NCI-H82 (cell line): ENCODE measurements at places on chromosomes 6 and 20.

GRCh38 chr20:38969708-38970107, 7.6 kb downstream of the DHX35 start:
- no peak for DNase-seq

- no peak for DNase-seq
Measured at GRCh38 chr20:36177716-36178115, 23.2 kb downstream of the EPB41L1 start.

DNA sequence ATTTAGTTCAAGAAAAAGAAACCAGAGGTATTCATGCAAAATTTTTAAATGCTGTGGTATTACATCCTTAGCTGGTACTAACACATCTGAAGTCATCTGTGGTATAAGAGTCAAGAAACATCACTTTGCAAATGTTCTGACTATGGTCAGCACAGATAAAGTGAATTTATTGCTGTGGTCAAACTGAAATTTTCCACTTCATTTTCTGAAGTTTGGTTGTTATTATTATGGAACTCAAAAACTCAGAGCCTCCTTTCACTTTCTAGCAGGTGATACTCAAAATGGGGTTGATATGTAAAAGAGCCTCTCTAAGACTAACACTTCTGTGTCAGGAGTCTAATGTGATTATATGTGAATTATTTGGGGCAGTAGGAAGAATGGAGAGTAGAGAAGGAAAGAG, 257.8 kb downstream of the RNGTT start:
- DNase-seq: no peak

DNA sequence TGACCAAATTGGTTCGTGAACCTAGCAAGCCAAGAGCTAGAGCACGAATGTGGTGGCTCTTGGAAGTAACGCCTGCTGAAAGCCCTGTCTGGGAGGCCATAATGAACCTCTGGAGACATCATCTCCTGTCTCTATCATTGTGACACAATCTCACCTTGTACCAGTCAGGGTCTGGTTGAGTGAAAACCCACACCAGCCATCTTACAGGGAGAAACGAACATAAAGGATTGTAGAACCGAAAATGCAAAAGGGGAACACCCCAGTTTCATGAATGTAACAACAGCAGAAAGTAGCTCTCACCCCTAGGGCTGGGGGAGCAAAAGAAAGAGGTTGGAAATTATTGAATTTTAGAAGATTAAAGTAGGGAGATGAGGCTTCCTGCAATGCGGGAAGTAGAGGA, 50.9 kb upstream of the TAB2 start:
- DNase-seq: no peak

- DNase-seq: peak; percentile 41
Measured at GRCh38 chr6:166707045-166707444, 80.0 kb upstream of the RPS6KA2 start.

GRCh38 chr6:35663447-35664235, 25.1 kb downstream of the FKBP5 start:
- DNase-seq: peak; percentile 46

- no peak for DNase-seq
Measured at GRCh38 chr6:1770435-1770843, 160.7 kb downstream of the FOXC1 start.

- DNase-seq: peak; percentile 69
Measured at GRCh38 chr20:49775229-49775693, 37.4 kb upstream of the SLC9A8 start.

GRCh38 chr6:137638926-137639706, 144.9 kb upstream of the OLIG3 start:
- DNase-seq: no peak

- no peak for DNase-seq
Measured at GRCh38 chr6:158461954-158462353, 97.9 kb upstream of the TMEM181 start.

- DNase-seq: no peak
Measured at GRCh38 chr20:49666911-49667310, 46.8 kb downstream of the B4GALT5 start.

DNA sequence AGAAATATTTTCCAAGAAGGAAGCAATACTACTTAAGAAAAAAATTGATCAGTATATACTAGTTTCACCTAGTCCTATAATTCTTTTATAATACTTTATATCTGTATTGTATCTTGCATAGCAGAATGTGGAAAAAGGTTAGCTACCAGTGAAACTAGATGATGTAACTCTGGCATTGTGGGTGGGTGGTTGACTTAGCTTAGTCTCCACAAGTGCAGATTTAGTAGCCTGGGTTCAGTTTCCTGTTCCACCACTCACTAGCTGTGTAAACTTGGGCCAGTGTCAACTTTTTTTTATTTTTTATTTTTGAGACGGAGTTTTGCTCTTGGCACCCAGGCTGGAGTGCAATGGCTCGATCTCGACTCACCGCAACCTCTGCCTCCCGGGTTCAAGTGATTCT, 2.0 kb downstream of the MUC21 start:
- no peak for DNase-seq

GRCh38 chr6:111942561-111942960, 69.3 kb upstream of the FYN start:
- DNase-seq: no peak

DNA sequence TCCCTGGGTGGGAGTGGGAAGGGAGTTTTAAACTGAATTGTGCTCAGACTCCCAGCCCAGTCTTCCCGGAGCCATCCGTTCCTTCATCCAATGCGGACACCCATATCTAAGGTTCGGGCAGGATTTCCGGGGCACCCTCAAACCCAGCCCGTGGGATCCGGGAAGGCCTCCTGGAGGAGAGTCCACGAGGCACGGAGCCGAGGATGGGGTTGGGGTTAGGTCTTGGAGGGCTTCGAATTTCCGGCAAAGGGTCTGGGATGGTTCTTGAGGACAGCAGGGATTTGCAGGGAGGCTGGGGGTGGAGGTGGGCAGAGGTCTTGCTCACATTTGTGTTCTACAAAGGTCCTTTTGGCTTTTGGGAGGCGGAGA, 49.5 kb upstream of the SLC32A1 start:
- no peak for DNase-seq

- no peak for DNase-seq
Measured at GRCh38 chr6:727856-728255, 34.9 kb upstream of the EXOC2 start.

DNA sequence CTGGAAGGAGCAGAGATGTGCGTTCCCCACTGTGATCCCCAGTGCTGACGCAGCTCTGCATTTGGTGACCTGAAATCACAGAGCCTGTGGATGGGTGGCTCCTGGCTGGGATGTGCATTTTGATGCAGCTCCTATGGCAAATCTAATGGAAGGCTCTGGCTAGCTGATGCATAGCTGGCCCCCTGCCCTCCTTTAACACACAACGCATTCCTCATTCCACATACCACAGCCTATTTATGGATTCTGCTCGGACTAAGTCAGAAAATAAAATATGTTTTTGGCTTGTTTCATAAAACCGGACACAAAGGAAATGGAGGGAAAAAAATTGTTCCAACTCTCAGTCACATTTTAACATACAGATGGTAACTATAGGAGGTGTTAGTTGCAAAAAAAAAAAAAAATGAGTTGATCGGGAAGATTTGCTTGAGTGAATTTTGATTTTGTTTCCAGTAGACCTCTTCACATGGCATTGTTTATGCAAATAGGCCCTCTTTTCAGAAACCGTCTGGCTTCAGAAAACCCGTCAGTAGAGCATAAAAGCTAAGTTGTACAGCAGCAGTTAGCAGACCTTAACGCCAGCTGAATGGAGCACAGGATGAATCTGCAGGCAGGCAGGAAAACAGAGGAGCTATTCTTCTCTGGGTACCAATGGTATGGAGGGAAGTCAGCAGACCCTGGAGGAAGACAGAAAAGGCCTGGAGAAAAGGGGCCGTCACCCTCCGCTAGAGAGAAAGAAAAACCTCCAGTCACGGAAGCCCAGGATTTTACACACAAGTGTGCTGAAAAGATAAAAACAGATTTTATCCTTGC, 215.4 kb downstream of the HDGFL1 start:
- no peak for DNase-seq

DNA sequence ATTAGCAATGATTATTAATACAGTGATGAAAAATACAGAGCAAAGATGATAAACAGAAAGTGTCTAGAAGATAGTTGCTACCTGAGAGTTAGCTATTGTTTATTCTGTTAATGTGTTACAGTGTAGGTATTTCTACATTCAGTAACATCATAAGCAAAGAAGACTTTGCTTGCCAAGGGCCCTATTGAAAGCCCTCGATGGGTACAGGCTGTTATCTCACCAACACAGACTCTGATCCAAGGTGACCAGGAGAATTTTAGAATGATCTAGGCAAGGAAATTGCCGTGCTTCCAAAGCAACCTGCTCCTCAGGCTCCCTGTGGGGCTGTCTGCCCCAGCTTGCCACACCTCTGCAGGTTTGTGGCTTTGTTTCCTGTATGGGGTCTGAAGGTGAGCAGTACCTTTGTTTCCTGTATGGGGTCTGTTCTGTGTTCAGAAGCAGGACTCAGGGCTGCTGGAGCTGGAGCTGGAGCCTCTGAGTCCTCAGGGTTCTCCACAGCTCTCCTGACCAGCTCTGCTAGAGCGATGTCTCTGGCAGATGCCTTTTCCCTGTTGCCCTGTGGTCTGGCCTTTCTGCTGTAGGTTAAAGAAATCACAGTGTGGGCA, 32.5 kb downstream of the PHACTR3 start:
- no peak for DNase-seq

- no peak for DNase-seq
Measured at GRCh38 chr6:105740946-105741645, 338.2 kb upstream of the PREP start.

DNA sequence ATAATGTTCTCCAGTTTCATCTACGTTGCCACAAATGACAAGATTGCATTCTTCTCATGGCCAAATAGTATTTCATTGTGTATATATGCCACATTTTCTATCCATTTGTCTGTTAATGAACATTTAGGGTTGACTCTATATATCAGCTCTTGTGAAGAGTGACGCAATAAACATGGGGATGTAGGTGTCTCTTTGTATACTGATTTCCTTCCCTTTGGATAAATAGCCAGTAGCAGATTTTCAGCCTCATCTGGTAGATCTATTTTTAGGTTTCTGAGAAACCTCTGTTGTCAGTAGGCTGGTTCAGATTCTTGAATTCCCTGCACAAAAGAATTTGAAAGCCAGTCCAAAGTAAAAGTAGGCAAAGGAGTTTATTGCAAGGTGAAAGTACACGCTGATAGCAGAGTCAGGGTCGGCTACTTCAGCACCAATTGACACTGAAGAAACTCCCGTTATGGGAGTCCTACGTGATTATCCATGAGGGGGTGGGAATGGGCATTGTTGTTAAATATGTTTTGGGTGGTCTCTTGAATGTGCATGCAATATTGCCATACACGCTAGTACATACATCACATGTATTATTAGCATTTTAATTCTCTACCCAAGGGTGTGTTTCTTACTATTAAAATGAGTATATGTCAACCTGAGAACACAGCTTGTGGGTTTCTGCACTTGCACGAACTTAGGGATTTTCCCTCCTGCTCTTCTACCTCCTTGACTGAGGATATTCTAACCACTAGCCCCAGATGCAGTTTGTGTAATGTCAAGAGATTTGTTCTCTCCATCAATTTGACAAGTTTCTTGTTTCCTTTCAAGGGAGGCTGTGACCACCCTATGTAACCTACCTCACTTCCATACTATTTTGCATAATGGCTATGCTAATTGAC, 14.4 kb upstream of the SLC17A2 start:
- no peak for DNase-seq

- no peak for DNase-seq
Measured at GRCh38 chr6:138161088-138161337, 726 bp upstream of the ARFGEF3 start.

- DNase-seq: peak; percentile 20
Measured at GRCh38 chr6:25302677-25303128, 23.5 kb downstream of the CARMIL1 start.

GRCh38 chr6:149938571-149939355, 3.1 kb upstream of the ULBP2 start:
- DNase-seq: no peak

DNA sequence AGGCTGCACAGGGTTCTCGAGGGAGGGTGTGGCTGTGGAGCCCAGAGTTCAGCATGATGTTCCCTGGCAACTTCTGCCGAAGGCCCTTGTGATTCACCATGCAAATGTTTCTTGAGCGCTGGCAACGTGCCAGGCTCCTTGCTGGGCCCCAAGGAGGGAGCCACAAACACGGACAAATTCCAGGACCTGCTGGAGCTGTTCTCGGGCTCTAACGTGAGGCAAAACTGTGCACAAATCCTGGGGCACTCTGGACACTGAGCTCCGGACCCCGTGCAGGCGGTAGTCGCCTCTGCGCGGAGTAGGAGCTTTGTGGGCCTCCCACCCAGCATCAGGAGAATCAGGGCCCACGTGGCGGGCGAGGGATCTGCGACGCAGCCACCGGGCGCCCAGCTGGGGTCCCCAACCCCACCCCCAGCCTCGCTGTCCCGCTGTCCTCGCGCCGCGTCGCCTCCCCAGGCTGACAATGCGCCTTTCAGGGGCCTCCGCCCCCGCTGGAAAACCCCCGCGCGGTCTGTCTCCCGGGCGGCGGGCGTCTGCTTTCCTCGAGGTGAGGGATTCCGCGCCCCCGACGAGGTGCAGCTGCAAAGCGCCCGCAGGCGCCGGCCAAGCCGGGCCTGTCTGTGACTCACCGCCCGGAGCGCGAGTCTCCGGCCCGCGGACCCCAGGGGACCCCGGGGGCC, 31.7 kb upstream of the SCUBE3 start:
- DNase-seq: peak; percentile 13

DNA sequence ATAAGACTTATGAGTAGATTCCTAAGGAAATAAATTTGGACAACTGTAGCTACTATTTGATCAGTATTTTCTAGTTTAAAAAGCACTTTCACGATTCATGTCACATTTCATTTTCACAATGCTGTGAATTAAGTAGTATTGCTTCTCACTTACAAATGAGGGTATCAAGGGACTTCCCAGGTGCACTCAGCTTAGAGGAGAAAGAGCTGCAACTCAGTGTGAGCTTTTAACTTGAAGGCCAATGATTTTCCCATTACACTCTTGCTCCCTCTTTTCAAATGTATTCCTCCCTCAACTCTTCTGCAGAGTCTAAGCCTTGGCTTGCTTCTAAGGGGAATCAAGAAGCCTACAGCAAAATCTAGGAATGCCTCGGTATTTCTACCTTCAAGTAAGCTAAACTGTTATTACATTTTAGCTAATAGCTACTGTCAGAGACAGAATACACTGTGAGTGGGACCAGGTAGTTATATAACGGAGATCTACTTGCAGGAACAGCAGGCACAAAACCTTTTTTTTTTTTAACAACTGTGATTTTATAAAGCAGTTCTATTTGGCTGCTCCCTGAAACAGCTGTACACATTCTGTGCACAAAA, 339.0 kb downstream of the SYNE1 start:
- no peak for DNase-seq

GRCh38 chr20:31569163-31570020, 35.7 kb upstream of the ID1 start:
- peak; percentile 75 for DNase-seq

DNA sequence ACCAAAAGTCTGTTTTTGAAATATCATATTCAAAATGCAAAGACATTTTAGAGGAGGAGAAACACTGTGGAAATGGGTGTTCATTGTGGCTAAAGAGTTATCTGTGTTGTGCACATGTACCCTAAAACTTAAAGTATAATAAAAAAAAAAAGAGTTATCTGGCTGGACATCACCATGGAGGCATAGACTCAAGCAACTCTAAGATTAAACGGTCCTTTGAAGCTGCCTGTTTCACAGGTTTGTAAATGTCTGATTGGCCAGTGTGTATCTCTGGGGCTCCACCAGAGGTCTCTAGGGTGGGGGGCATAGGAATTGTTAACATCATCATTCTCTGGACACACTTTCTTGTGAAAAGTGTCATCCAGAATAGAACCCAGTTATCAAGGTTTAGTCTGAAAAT, 39.2 kb downstream of the TSPYL4 start:
- DNase-seq: no peak
